ENCODE measurements at places on chromosomes 11 and 22.

DNA sequence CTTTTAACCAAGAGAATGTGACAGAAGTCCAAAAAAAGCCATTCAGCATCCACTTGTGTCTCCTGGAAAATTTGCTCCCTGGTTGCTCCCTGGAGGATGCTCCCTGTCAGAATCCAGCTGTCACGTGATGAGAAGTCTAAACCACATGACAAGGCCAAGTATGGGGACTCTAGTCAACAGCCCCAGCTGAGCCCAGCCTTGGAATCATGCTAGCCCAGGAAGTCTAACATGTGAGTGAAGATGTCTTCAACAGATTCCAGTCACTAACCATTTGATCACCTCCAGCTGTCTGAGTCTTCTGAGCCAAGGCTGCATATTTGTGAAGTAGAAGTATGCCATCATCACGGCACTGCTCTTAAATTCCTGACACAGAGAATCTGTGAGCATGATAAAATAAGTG, 4.2 kb downstream of the OR56B4 start:
- no peak for DNase-seq

- DNase-seq, result no peak
Measured at GRCh38 chr11:70303070-70303469, 32.6 kb downstream of the PPFIA1 start.

- no peak for DNase-seq
Measured at GRCh38 chr22:30873086-30873650, 95.4 kb downstream of the MORC2 start.

DNA sequence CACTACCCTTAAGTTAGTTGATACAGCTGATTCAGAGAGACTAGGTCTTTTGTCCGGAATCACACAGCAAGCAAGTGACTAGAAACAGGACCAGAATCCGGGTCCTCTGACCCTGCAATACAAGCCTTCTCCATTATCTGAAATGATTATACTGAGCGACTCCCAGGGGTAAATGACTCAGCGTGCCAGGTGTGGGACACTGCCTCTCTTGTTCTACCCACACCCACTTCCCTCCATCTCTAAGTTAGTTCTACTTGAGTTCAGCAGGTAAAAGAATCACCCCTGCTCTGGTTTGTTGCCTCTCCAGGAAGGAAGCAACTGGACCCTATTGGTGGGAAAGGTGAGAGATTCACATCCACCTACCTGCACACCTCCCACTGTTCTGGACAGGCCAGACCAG, 156.9 kb downstream of the DBX1 start:
- DNase-seq, result no peak

DNA sequence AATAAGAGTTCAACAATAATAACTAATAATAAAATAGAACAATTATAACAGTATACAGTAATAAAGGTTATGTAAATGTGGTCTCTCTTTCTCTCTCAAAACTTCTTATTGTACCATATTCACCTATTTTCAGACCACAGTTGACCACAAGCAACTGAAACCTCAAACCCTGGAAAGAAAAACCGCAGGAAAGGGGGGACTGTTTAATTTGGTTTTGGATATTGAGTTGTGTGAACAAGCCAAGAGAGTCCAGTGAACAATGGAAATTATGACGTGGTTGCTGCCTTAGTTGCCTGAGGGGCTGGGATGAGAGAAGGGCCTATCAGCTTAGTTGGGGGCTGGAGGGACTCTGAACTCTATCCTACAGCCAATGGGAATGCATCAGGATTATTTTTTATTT, 178.7 kb upstream of the POU2AF2 start:
- DNase-seq, result no peak

DNA sequence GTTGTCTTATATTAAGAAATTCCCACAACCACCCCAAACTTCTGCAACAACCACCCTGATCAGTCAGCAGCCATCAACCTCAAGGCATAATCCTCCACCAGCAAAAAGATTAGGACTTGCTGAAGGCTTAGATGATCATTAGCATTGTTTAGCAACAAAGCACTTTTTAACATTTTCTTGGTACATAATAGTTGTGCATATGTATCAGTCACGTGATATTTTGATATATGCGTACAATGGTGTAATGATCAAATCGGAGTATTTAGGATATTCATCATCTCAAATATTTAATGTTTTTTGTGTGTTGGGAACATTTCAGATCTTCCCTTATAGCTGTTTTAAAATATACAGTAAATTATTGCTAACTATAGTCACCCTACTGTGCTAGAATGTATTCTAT, 73.5 kb upstream of the API5 start:
- no peak for DNase-seq

- DNase-seq, result no peak
Measured at GRCh38 chr11:36565031-36565610, 2.7 kb upstream of the RAG1 start.

Data from midbrain (tissue), 1 donor.